ENCODE measurements at places on chromosomes 3 and 15.

DNA sequence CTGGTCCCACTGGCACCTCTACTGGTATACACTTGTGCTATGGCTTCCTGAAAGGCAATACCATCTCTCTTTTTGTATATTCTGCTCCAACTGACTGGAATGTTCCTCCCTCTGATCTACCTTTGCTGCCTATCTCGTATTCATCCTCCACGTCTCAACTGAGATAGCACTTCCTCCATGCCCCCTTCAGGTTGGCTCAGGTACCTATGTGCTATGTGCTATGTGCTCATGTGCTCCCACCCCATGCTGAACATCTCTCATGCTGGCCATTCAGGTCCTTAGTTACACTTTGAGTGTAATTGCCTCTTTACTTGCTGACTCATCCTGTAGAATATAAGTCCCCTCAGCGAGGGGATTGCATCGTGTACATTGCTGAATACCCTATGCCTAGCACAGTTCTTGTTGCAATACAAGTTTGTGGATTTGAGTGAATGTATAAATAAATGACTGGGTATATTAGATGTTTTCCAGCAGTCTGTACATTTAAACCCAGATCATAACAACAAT, 156.9 kb downstream of the SOX2 start:
- DNase-seq: no peak

GRCh38 chr3:123341871-123342630, 106.8 kb downstream of the ADCY5 start:
- DNase-seq: no peak

DNA sequence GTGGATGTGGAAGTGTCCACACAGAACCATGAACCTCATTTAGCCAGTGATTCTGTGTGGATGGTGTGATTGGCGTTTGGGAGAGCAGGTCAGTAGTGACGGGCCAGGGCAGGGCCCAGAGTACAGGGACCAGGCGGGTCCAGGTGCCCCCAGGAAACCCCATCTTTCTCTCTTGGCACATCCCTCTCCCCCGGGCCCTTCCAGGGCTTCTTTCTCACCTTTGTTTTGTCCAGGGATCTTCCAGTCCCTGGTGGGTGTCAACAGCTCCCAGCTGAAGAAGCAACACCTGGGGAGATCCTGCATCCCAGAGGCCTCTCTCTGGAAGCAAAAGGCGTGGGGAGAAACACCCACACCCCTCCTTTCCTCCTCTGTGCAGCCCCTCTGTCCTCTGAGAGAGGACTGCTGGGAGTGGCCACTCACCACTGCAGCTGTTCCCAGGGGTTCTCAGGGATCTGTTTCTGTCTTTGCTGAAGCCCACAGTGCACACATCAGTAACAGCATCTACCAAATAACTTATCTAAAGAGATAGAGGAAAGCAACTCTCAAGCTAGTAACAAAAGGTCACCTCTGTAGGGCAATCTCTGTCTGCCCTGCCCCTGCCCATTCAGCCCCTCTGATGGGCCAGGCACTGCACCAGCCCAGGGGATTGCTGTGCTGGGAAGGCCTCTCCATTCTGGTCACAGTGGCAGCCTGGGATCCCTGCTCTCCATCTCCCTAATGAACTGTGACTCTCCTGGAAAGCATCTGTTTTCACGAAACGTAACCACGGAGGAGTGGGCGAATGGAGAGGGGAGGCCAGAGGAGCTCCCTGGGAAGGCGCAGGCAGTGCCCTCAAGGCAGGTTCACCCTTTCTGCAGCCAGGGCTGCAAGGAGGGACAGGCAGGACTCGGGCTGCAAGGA, 98.3 kb upstream of the ALDH1A3 start:
- DNase-seq: no peak

GRCh38 chr3:187926620-187927019, 181.4 kb upstream of the BCL6 start:
- DNase-seq: no peak

Data from CD4-positive, alpha-beta T cell treated with Interleukin-17A for 1 hour (primary cell).